ENCODE measurements at places on chromosomes 5 and 9. TPM values are rescaled to one million over a fixed set of nuclear protein-coding genes. Genes with fewer than 3 reads are reported as not detected.

DNA sequence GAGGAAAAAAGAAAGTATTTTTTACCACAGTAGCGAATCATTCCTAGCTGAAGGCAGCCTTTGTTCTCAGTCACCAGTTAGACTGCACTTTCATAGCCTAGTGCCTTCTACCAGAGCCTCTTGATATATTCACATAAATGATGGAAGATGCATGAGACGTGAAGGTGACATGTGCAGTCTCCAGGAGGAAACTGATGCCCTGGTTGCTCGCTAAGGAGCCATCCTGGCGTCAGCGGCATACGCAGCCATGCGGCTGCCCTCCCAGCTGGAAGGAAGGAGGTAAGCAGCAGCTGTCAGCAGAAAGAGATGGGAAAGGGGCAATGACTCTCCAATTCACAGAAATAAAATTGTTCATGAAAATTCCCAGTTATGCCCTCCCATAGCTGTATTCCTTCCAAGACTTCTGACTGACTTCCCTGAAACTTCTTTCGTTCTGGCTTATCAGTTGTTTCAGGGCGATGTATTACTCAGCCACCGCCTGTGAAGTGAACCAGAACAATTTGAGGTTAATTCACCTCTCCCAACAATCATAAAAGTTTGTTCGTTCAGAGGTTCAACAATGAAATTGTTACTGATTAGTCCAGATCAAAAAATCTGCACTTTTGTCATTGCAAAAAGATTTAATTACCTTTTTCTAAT lies 331.2 kb downstream of the NR2F1-AS1 start:
- DNase-seq = no peak

DNA sequence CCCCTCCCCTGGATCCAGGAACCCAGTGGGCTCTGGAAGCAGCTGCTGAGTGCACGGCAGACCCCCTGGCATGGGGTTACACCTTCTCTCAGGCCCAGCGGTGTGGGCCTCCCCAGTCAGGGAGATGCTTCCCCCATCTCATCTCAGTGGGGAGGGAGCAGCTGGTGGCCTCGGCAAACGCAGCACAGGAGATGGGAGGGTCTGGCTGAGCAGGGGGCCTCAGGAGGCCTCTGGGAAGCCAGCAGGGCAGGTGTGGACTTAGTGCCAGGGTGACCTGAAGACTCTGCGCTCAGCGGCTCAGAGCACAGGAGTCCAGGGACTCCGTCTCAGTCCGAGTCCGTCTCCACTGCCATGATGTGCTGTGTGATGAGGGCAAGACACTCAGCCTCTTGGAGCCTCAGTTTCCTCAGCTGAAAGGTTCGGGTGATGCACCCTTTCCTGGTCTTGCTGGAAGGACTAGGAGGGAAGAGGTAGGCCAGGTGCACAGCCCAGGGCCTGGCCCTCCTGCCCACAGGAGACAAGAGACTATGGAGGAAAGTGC lies 100.6 kb downstream of the GTF3C4 start:
- no peak for DNase-seq

Gene IFNB1
- total RNA-seq = not detected

DNA sequence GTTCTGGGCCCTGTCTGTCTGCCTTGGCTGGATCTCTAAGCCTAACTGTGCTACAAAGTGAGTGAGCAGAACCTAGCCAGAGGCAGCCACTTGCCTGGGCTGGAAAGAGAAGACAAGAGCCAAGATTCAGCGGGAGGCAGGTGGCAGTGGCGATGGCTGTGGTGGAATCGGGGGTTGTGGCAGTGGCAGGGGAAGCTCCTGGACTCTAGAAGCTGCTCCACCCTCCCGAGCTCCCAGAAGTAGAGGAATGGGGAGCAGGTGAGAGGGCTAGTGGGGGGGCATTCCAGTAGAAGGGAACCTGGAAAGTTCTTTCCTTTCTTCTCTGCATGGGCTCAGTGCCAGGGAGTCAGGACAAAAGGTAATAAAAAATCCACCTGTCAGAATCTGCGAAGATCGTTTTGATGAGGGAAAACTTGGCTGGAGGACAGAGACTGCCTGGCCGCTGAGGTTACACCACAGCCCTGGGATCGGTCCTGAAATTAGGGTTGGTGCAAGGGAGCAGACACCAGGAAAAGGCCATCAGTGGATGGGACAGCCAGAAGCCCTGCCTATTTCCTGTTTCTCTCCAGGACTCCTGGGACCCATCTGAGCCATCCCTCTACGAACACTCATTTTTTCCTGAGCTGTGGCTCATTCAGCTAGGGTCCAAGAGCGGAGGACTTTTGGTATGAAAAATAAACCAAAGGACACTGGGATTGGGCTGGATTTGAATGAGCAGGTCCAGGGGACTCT lies 1.6 kb downstream of the CRAT start:
- DNase-seq = no peak

- no peak for DNase-seq
Measured at GRCh38 chr9:137663584-137663983, 44.8 kb downstream of the EHMT1 start.

GRCh38 chr5:3300726-3301125 lies 294.9 kb upstream of the IRX1 start:
- DNase-seq = no peak

DNA sequence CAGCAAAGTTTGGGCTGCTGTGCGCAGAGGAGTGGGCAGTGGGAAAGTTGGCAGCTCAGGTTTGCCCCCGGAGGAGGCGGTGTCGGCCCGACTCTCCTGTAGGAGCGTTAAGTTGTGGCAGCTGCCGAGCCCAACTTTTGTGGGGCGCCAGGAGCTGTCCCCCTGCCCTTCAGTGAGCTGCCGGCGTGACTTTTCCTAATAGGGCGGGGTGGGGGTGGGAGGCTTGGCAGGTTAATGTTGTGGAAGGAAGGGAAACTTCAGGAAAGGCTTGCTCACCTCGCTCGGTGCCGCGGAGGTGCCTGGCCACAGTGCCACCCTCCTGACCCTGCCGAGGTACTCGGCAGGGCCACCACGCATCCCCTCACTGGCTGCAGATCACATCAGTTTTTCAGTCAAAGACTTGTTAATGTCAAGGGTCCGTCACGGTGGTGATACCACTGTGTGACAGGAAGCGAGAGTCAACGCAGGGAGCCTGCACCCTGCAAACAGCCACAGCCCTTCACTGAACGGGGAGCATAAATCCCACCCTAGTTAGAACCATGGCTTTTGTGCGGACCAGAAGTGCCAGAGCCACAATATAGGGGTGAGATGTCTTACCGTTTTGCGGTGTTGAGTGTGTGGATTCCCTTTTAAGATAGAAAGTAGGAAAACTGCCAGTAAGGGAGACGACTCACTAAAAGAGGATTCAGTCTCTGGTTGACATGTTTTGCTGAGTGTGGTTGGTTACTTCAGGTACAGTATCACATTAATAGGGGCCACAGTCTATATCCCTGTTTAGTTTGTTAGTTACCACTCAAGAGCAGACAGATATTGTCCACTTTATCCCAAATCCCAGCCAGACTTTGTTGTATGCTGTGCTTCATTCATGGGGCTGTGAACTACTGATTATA lies 796 bp downstream of the LNPEP start:
- DNase-seq = peak; percentile 52

Gene HAVCR2
- 0.64 TPM for total RNA-seq

Gene MAP1B
- total RNA-seq = 39.3 TPM

- no peak for DNase-seq
Measured at GRCh38 chr9:92535940-92536850, at the start of gene ECM2. ECM2 (minus strand) TSS chr9:92535990; CDS start chr9:92522866, 13,124 bp downstream.

GRCh38 chr5:133938039-133938821 lies 30.2 kb downstream of the C5orf15 start:
- DNase-seq = no peak

Gene N4BP3
- total RNA-seq = 22.2 TPM

DNA sequence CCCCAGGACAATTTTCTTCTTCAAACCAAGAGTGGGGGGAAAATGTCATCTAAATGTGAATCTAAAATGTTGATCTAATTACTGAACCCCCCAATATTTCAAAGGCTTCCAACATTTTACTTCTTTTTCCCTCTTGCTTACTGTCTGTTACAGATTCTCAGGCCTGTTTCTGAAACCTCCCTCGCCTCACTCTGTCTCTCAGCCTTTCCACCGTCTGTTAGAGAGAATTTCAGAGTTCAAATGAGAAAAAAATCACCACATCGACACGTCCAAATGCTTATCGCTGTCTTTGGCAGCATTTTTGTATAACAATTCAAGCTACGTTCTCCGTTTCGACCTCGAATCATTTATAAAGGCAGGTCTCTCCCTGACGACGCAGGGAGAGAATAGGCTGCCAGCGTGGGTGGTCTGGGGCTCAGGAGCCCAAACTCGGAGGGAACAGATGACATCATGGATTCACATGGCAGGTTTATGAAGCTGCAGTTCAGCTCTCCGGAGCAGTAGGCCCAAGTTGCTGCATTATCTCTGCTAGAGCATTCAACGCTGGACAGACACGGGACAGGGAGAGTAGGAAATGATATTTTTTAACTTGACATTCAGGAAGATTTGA lies 139.8 kb downstream of the GAS1 start:
- DNase-seq = no peak

Gene ANKRD34B
- not detected for total RNA-seq

GRCh38 chr5:166719991-166720390 lies 1571.5 kb upstream of the WWC1 start:
- DNase-seq = no peak

DNA sequence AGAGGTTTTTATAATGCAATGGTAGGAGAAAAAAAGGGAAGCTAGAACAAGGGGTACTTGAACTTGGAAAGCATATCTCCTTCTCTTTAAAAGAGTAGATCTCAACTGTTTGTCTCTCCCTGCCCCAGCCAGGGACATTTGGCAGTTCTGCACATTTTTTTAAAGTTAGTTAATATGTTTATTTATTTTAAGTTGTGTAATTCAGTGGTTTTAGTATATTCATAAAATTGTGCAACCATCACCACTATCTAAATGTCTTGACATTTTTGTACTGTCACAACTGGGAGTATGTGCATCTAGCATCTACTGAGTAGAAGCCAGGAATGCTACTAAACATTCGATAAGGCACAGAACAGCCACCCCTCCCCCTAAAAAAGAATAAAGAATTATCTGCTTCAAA lies 103.5 kb upstream of the DPYSL3 start:
- no peak for DNase-seq

GRCh38 chr9:90825586-90825985 lies 24.0 kb downstream of the SYK start:
- no peak for DNase-seq

DNA sequence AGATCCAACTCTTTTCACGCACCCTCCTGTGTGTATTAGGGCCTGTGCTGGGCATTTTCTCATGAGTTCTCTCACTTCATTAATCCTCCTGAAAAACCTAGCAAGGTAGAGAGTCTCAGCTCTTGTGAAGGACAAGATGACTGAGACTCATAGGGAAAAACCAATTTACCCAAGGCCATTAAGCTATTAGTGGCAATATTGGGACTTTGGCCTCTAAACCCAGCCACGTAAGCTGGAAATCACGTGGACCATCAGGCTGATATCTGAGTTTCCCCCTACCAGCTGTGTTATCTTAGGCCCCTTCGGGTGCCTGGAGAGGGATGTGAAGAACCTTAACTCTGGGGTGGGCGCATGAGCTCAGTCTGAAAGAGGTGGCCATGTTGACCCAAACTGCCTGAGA lies 80.7 kb downstream of the ANKH start:
- DNase-seq = no peak

Gene TRIM14
- 1.9 TPM for total RNA-seq

GRCh38 chr9:96082516-96083232 lies 207.2 kb downstream of the ERCC6L2 start:
- DNase-seq = no peak

Gene FAM120A
- 91.4 TPM for total RNA-seq

DNA sequence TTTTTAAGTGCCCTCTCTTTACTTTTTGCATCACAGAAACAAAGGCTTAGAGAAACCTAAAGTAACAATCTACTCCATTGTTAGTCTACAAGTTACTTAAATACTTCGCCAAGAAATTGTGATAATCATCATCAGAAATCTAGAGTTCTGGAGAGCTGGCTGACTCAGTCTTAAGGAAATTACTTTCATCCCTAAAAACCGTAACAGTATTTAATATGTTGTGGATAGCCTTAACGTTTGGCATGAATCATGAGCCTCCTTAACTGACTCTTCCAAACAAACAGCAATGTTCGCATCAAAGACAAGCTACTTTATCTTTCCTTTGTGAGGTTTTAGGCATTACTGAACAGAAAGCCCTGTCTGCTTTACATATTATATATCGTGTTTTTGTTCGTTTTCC lies 128.7 kb downstream of the NIPBL start:
- peak; percentile 21 for DNase-seq

DNA sequence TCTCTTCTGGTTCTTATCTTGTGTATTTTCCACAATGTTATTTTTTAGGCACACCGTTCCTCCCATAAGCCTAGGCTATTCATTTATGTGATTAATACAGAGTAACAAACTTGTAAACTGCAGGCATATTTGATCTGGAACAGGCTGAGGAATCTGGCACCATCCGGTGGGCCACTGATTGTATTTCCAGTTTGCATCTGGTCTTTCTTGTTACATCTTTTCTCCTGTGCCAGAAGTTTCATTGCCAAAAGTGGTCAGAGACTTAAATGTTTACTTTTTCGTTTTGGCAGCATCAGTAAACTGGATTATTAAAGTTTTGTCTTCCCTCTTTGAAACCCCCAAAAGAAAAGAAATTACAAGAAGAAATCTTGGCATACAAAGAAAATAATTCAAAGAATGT lies 17.9 kb upstream of the ZCCHC7 start:
- DNase-seq = no peak

Gene PCDHA6
- not detected for total RNA-seq

Gene TEK
- total RNA-seq = 147 TPM

DNA sequence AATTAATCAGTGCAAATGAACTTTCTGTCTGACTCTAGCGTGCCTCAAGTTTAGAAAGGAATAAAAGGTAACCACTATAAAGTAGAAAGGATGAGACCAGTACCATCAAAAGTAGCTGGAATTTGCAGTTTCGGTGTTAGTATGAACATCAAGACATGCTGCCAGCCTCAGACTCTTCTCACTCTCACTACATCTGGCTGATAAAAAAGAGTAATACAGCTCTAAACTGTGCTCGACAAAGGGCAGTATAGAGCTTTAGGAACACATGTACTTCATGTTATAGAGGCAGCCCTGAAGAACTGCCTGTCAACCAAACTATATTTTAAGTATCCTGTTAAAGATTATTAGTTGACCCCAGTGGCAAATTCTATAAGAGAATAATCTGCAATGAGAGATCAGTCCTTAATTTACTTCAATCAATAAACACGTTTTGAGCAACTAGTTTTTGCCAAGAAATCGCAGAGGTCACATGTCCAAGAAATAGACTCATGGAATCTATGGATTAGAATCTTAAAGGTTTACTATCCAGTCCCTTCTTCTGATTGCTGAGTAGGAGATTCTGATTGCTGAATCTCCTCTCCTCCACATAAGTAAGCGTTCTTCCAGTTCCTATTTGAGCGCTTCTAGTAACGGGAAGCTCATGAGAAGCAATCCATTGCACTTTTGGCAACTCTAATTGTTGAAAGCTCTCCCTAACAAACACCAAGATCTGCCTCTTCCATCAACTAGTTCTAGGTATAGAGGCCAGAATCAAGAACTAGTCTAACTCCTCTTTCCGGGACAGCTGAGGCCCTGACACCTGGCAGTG lies 941 bp downstream of the XPA start:
- DNase-seq = peak; percentile 7

Gene SH2D3C
- total RNA-seq = 100 TPM

DNA sequence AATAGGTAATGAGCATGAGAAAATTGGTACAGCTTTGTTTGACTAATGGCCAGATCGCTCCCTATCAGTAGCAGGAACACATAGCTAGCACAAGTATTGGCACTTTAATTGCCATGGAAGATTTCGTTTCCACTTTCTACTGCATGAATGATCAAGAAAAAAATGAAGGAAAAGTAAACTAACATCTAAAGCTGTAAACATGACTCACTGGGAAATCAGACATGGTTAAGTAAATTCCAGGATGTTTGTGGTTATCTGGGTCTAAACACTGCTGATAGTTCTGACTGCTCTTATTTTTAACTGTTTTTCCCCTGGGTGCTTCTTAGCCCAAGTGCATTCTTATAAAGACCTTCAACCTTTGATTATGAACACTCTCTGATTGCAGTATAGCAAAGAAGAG lies 388.9 kb downstream of the NR2F1-AS1 start:
- no peak for DNase-seq
